ENCODE measurements at places on chromosomes 1 and 21.

DNA sequence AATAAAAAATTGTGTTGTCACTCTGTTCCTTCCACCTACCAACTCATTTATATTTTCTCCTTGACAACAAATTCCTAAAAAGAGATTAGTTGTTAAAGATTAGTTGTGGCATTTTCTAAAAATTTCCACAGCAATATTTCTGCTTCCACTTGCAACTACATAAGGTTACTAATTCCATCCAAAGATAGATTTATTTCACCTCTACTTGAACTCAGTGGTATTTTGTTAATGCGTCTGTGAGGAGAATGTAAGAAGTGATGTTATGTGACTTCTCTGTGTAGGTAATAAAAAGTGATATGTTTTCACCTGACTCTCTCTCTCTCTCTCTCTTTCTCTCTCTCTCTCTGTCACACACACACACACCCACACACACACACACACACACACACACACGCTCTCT is 1104.8 kb downstream of the AMY1C start:
- no peak for DNase-seq

DNA sequence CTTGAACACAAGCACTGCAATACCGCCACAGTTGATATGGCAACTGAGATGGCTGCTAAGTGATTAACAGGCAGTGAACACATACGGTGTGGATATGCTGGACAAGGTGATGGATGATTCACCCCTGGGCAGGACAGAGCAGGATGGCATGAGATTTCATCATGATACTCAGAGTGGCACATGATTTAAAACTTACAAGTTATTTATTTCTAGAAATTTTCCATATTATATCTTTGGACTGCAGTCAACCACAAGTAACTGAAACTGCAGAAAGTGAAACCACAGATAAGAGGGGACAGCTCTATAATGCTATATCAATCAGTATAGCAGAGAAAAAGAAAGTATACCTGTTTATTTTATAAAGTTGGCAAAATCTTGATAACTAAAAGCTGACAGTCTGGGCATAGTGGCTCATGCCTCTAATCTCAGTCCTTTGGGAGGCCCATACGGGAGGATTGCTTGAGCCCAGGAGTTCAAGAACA is 47.9 kb downstream of the PHACTR4 start:
- DNase-seq: no peak

DNA sequence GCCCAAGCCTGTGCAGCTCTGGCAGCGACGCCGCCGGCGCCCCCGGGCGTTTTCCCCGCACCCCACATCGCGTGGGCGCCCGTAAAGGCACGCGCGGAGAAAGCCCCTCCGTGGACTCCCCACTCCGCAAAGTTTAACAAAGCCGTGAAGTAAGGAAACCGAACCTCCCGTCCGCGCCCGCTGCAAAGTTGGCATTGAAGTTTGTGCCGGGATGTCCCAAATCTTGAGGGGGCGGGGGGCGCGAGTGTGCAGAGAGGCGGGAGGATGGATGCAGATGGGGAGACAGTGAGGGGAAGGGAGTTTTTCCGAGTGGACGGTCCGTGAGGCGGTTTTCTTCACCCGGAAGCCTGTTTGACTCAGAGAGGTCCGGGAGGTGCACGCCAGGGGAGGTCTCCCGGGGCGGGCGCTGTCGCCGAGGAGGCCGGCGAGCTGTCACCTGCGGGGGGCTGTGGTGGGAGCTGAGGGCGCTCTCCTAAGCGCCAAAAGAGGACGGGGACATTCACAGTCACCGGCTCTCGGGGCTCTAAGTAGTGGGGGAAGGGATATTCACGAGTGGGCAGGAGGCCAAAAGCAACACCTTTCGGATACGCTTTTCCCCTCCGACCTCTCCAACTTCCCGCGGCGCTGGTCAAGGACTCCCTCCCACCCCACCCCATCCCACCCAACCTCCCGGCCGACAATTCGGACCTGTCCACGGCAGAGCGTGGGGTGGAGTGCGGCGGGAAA is 1.3 kb downstream of the WLS start:
- DNase-seq: no peak

- no peak for DNase-seq
These were observed 1.9 kb upstream of the ATG4C start for GRCh38 chr1:62781841-62782543.

DNA sequence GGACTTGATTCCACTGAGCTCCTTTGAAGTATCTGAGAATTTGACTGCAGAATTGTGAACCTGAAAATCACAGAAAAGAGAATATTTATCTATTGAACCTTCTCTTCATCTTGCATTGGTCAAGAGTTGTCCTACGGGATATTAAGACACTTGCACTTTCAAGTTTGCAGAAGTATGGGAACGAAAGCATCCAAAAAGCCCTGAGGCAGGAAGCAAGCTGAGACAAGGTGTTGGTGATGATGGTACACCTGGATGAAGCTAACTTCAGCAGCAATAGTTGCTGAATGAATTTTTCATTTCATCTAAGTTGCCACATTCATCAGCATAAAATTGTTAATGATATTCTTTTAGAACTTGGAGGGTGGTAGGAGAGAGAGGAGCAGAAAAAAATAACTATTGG is 686.6 kb upstream of the ADAMTS5 start:
- DNase-seq: no peak

- no peak for DNase-seq
These were observed 102.5 kb upstream of the ATP1B1 start for GRCh38 chr1:169003864-169004516.

- DNase-seq: no peak
These were observed 97.6 kb downstream of the OSBPL9 start for GRCh38 chr1:51714374-51715019.

- no peak for DNase-seq
These were observed 456.0 kb upstream of the PKN2 start for GRCh38 chr1:88228114-88228513.

GRCh38 chr1:171646249-171646560 is 6.3 kb downstream of the MYOC start:
- DNase-seq: no peak

GRCh38 chr1:222547944-222548671 is at the start of gene HHIPL2:
TSS of gene HHIPL2 (minus strand) at chr1:222548104. CDS start at chr1:222548044, 60 bp downstream.
- no peak for DNase-seq

DNA sequence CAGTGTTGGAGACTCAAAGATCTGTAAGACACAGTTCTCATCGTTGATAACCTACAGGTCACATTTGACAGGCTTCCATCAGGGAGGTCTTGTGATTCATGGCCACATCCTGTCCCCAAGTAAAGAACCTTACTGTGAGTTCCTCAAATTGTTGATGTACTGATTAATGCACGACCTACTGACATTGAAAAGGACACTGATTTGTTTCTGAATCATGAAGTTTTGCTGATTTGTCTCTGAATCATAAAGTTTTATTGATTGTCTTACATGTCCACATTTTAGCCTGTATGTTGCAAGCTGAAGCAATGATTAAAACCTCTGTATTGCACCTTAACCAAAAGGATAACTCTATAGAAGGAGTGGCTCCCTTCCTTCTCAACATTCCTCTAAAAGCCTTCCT is 476.3 kb upstream of the RUNX1 start:
- DNase-seq: peak; percentile 19

DNA sequence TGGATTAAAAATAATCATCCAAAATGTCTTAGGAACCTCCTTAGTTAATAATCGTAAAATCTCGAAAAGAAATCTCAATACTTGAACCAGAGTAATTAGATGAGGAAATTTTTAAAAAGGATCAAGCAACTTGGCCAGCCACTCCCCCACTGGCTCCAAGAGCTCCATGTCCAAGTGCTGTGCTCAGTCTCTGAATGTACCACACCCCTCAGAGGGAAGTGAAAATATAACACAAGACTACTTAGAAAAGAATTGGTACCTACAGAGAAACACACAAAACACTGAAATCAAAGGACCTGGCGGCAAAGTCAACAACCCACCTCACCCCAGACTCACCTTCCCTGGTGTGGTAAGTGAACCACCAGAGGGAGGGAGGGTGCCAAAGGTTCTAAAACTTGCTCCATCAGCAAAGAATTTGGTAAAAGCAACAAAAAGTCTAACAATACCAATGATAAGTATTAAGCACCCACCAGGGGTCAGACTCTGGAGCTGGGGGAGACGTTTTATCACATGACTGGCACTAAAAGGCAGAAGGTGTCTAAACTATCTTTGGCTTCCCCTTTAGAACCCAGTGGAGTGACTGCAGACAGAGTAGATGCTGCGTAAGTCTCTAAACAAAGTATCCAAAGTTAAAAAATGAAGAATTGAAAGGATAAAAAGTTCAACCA is 14.0 kb downstream of the LBR start:
- no peak for DNase-seq

GRCh38 chr1:232221802-232222499 is 408.0 kb downstream of the SIPA1L2 start:
- no peak for DNase-seq

DNA sequence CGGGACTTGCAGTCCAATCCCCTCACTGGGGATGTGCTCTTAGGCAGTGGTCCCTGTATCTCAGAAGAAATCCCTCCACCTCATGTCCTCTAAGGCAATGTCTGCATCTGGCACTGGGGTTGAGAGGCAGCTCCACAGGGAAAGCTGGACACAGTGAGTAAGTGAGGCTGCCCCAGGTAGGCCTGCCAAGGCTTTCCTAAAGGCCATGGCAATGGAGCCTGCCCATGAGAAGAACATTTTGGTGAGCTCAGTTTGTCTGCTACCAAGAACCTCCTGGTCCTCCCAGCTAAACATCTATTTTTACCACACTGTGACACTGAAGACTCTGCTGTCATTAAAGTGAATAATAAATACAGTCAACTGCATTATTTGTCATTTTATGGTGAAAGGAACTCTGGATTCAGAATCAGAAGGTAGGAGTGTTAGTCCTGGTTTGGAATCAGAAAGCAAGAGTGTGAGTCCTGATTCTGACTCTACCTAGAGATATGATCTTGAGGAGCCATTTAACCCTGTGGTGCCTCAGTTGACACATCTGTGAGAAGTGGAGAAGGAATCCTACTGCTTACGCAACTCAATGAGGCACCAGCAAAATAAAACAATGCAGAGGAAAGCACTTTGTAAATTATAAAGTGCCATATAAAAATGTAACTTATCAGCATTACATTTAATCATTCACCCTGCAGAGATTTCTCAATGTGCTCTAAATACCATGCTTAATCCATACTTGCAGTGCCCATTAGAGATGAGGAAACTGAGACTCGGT is 41.0 kb downstream of the TBX15 start:
- DNase-seq: no peak

- DNase-seq: no peak
These were observed 94.3 kb downstream of the DIRAS3 start for GRCh38 chr1:67956116-67956515.

- no peak for DNase-seq
These were observed 5.5 kb downstream of the ETV3 start for GRCh38 chr1:157132616-157133167.

GRCh38 chr1:158020259-158020885 is 26.9 kb downstream of the KIRREL1 start:
- no peak for DNase-seq

- DNase-seq: no peak
These were observed 15.8 kb downstream of the CDCP2 start for GRCh38 chr1:54136963-54137533.

GRCh38 chr21:34598931-34599400 is 15.9 kb downstream of the RCAN1 start:
- DNase-seq: no peak

- peak; percentile 42 for DNase-seq
These were observed 299 bp upstream of the PROX1 start for GRCh38 chr1:213987422-213987926.

GRCh38 chr1:48652334-48652733 is 124.4 kb downstream of the BEND5 start:
- DNase-seq: no peak

- no peak for DNase-seq
These were observed 612.5 kb downstream of the MATN1 start for GRCh38 chr1:30110846-30111245.

- DNase-seq: no peak
These were observed 24.1 kb upstream of the FCRL3 start for GRCh38 chr1:157724537-157725220.

DNA sequence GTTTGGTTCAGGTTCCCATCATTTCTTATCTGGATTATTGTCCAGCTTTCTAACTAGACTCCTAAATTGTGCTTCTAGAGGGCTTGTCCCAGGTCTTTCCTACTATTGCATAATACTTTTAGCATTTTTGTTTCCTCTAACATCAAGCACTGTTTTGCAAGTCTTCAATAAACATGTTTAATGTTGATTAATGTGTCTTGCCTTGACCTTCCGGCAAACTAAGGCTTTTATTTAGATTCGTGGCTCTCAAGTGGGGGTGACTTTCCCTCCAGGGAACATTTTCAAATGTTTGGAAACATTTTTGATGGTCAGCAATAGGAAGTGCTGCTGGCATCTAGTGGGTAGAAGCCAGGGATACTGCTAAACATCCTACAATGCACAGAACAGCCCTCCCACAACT is 90.7 kb downstream of the RPE65 start:
- no peak for DNase-seq

DNA sequence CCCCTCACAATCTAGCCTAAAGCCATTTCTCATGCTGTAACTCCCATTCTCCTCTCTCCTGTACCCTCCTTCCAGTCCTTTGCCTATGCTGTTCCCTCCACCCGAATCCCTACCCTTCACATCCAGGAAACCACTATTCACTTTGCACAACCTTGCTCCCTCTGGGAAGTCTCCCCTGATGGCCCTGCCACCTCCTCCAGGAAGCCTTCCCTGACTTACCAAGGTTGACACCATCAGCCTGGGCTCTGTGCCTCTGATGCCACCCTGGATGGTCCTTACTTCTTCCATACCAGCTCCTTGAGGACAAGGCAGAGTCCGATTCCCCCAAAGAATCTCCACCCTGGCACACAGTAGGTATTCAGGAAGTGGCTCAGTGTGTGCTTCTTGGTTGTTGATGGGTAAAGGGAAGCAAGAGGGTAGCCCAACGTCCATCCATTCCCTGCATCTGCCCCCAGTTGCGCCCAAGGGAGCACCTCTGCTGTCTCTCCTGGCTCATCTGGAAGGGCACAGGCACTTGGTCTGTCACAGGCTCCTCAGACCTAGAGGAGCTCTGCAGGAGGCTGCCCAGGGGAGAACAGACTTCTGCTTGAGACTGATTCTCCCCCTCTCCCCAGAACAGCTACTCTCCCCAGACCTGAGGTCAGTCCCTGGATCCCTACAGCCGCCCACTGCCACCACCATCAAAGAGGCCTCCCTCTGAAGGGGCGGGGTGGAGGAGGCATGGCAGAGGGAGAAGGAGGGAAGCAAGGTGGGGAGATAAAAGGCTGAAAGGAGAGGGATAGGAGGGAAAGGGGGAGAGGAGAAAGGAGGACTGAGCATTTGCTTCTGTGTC is 36.1 kb upstream of the ZC3H12A start:
- DNase-seq: no peak

- DNase-seq: no peak
These were observed 280.7 kb downstream of the LMX1A start for GRCh38 chr1:165075725-165076370.

DNA sequence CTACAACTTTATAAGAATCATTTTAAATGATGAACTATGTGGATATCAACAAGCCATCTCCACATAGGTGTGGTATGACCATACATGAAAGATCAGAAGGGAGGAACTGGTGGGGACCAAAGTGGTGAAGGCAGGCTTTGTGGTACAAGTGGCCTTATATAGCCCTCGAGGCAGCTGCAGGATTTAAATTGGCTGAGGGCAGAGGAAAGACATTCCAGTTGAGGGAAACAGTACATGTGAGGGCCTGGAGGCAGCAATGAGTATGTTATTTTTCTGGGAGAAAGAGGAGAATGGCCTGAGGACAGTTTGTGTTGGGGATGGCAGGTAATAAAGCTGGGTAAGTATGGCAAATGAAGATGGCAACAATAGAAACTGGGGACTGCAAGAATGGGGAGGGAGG is 17.1 kb downstream of the OSCP1 start:
- DNase-seq: no peak
